ENCODE measurements at places on chromosomes 1 and 21.

DNA sequence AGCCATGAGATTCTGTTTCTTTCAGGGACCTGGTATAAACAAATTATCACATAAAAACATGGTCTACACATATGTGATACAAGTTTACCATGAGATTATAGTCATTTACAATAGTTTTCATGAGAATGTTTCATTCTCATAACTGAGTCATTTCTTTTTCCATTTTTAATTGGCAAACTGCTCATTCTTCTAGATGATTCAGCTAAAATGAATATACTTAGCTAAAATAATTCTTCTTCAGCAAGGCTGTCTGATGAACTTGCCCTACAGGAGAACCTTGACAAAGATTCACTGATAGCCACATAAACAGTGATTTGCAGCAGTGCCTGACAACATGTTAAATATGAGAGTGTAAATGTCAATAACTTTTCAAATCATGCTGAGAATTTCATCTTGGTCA lies 253.2 kb downstream of the FMN2 start:
- no peak for DNase-seq

- DNase-seq, result no peak
These were observed 10.4 kb upstream of the KCNK1 start for GRCh38 chr1:233603478-233603877.

DNA sequence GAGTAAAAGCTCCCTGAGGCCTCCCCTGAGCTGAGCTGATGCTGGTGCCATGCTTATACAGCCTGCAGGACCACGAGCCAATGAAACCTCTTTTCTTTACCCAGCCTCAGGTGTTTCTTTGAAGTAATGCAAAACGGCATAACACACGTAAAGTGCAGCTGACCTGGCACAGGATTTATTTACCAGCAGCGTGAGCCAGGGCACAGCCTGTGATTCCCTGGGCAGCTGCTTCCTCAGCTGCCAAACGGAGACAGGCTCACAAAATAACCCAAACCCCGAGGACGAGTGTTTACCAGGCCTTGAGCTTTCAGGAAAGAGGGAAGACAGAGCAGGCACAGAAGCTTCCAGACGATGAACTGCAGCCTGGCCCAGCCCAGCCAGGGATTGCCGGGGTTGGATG lies 120.6 kb upstream of the ARHGEF16 start:
- DNase-seq, result no peak

- DNase-seq, result peak; percentile 85
These were observed 25.3 kb downstream of the ADAM30 start for GRCh38 chr1:119870917-119871596.

DNA sequence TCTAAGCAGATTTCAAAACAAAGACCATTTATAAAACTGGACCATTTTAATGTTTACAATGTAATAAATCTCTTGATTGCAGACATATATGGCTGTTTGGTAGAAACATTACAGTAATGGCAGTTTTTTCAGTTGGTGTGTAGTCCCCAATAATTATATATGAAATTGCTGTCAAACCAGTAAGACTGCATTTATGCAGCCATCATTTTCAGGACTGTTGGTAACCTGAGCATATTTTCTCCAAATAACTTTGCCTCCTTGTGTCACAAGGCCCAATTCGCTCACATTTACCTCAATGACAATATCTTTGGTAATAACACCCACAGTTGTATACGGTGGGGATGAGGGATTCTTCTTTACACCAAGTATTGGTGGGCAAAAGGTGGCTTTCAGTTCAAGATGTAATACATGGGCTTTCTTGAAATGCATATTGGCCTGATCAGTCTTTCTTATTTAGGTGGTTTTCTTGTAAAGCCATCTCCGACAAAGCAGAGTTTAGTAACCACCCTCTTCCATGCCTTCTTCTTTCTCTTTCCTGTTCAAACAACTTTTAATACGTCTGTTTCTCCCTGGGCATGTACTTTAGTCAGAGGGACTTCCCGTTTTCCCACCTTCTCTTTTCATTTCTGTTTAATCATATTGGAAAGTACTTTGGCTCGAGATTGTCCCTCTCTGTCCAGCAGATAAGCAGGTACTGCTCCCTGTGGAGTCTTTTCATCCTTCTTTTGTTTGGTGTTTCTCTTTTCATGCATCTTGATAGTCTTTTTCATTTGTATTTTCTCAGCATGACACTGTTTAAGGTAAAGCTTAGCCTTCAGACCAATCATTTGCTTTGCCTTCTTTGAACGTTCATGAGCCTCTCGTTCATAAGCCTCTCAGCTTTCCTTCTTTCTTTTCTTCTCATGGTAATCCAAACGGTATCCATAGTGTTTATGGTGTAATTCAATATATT lies 30.4 kb downstream of the ATP2B4 start:
- DNase-seq, result no peak

DNA sequence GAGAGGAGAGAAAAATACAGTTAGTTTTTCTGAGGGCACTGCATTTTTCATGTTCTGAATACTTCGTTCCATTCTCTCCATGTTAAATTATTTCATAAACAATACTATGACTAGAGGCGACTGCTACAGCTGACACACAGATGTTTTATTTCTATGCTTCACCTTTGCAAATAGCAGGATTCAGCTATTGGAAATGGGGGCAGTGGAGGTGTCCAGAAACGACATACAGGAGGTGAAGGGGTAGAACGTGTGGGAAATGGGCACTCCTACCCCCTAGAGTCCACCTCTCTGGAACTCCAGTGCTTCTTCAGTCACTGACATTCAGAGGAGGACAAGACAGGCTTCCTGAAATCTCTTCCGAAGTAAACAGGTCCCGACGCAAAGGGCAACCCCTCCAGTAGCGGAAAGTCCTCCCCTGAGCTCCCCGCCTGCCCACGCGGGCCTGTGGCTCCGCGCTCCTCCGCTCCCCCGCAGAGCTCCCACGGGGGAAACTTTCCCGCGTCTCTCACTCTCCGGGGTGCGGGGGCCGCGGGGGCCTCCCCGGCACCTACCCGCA lies 480 bp downstream of the DPYD start:
- DNase-seq, result no peak

DNA sequence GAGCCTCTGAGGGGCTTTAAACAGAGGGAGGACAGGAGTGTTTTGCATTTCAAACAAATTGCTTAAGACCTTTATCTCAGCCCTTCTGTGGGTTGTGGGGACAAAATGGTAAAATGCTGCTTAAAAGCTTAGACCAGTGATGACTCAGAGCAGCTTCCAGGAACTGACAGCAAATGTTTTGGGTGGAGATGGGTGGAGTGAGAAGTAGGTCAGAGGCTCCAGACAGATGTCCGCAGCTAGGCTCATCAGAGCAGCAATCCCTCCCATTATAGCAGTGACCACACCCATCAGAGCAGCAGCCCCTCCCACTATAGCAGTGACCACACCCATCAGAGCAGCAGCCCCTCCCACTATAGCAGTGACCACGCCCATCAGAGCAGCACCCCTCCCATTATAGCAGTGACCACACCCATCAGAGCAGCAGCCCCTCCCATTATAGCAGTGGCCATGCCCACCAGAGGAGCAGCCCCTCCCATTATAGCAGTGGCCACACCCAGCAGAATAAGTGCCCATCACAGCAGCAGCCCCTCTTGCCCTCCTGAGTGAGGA lies 532.2 kb downstream of the MATN1 start:
- DNase-seq, result no peak

DNA sequence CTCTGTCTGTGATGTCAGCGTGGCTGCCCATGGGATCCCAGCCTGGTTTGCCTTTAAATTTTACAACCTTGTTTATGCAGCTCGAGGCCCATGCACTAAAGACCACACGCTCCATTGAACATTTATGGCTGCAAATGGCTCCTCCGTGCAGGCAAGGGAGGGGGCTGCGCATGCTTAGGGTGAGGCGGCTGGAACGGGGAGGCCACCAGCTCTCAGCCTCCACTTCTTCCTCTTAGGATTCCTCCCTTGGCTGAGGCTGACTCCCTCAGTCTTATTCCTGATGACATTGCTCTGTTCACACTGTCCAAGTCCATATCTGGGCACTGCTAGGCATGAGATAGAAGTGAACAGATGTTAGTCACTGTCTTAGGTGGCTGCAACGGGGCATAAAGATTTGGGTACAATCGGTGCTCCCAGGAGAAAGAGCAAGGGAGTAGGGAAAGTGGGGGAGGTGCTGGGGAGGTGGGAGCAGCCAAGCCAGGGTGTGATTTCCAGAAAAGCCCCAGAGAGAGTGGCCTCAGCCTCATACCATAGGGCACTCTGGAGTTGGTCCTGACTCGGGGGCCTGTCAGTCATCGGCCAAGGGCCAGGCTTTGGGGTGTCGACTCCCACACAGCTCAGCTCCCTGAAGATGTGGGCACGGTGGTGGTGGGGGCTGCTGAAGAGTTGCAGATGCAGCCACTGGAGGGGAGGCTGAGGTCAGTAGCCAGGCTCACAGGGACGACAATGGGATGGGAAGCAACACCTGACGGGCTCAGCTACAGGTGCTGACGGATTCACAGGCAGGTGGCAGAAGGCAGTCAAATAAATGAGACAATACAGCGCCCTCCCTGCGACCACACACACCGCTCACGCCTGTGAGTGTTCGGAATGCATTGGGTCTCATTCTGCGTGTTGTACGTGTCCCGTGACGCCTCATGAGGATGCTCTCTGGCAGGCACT lies 37.3 kb upstream of the ACTL8 start:
- no peak for DNase-seq

- no peak for DNase-seq
These were observed 27.5 kb downstream of the ERG start for GRCh38 chr21:38470755-38471154.

GRCh38 chr1:24022581-24023361 lies 42.6 kb upstream of the SRSF10 start:
- DNase-seq, result no peak

- DNase-seq, result peak; percentile 35
These were observed 3.7 kb upstream of the DVL1 start for GRCh38 chr1:1352786-1353388.

GRCh38 chr1:175833502-175833901 lies 90.1 kb upstream of the TNR start:
- DNase-seq, result no peak

DNA sequence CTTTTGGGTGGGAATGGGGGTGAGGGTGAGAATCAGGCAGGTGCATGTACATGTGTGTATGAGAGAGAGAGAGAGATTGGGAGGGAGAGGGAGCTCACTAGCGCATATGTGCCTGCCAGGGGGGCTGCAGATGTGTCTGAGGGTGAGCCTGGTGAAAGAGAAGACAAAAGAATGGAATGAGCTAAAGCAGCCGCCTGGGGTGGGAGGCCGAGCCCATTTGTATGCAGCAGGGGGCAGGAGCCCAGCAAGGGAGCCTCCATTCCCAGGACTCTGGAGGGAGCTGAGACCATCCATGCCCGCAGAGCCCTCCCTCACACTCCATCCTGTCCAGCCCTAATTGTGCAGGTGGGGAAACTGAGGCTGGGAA lies 95.0 kb downstream of the EPHB2 start:
- no peak for DNase-seq

- no peak for DNase-seq
These were observed 77.8 kb downstream of the PBX1 start for GRCh38 chr1:164636757-164637156.

GRCh38 chr1:71054791-71055190 lies 7.2 kb upstream of the PTGER3 start:
- no peak for DNase-seq

DNA sequence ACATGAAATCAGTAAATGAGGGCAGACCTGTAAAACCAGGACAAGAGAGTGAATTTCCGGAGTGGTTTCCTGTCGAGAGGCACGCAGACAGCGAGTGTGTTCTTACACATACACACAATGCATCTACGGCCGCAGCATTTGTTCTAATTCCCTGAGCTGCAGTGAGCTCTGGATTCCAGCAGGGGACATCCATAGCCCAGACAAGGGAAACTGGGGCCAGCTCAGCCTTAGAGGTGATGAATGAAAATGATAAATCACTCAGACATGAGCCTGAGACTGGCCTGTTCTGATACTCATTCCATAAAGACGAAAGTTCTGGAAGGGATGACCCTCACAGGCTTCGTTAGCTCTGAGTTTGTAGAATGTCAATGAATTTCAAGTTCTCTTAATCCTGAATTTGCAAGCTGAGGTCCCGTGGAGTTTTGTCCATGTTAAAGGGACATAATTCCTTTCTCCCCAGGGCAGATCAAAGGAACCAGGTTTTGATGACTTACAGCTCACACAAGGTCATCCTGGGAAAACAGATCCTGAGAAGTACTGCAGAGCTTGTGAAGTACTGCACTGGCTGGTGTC lies 207.9 kb upstream of the C1orf87 start:
- DNase-seq, result peak; percentile 55

- no peak for DNase-seq
These were observed 2.4 kb downstream of the ATP8B2 start for GRCh38 chr1:154327466-154328317.

- DNase-seq, result no peak
These were observed 34.0 kb upstream of the BEND5 start for GRCh38 chr1:48810740-48811139.

- no peak for DNase-seq
These were observed 256.4 kb downstream of the PRDM2 start for GRCh38 chr1:13956393-13956792.

DNA sequence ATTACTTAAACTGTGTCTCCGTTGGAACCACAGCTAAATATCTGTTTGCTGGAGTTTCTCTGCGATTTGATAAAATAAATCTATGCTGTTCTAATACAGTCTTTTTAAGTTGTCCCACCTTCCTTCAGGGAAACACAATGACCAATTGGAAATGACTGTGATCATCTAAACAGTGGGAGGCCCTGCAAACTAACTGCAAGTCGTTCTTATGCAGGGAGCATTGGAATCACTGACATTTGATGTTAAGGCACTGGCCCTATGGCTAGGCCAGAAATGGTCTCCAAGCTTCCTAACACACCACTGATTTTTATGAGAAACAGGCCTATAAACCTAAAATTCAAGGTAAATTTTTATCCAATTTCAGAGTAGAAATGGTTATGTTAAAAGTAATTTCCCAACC lies 645.2 kb downstream of the LMO4 start:
- no peak for DNase-seq

- no peak for DNase-seq
These were observed 52.9 kb downstream of the DEGS1 start for GRCh38 chr1:224235813-224236493.

DNA sequence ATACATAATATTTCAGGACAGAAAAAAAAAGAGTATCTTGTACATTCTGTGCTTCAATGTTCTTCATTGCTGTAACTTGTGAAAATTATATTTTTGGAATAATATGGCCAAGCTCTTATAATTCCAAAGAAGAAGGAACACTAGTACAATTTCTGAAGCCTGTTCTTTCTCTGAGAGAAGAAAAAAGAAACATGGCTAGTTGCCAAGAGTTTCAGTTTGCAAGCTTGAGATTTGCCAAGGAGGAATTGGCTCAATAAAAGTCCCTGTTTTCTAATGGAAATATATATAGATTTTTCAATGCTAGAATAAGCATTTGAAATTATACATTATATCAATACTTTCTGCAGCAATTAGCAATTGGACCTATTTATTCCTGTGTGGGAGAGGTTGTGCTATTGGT lies 285.2 kb upstream of the NEGR1 start:
- no peak for DNase-seq
